ENCODE measurements at places on chromosomes 11 and 22.

DNA sequence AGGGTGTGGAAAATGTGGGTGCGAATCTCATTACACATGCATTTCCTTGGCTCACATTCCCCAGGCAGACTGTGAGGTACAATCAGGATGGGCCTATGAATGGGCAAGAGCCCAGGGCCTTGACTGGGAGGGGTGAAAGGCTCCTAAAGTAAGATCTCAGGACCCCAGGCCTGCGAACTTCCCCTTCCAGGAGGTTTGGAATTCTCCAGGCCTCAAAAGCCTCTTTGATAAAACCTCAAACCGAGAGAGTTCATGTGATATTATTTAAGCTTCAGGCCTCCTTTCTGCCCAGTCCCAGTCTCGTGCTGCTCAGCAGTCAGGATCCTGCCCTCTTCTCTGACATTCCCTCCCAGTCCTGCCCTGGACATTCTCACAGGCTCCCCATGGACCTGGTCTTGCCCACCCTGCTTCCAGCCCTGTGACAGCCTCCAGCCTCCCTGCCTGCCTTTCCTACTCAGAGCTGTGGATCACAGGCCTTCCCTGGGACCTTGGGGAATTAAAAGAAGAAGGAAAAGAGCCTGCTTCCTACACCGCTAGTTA is 37.3 kb upstream of the TEAD1 start:
- DNase-seq, result no peak

- DNase-seq, result no peak
These were observed 976 bp downstream of the DEPDC7 start for GRCh38 chr11:33016654-33017053.

GRCh38 chr22:41288245-41288946 is 2.4 kb upstream of the RANGAP1 start:
- no peak for DNase-seq

GRCh38 chr11:87431392-87431791 is 393.7 kb downstream of the TMEM135 start:
- no peak for DNase-seq

- DNase-seq, result no peak
These were observed 14.3 kb upstream of the ACCSL start for GRCh38 chr11:44033411-44033850.

DNA sequence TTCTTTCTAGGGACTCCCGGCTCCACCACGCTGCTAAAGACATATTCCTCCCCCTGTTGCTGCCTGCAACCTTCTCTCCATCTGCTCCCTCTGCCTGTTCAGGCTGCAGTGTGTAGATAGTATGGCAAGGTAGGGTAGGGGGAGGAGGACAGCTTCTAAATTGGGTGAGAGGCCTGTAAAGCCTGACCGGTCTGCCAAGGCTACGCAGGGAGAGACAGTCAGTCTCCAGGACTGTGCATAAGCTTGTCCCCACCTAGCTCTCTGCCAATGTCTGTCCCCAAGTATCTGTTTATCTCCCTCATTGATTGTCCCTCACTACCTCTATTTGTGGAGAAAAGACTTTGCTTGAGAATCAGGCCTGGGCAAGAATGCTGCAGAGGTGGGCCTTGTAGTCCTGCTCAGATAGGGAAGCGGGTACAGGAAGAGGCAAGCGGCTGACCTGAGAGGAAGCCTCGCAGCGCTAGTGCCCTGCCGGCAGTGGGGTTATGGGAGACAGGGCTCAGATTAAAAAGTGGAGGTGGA is 871 bp upstream of the SEZ6L start:
- DNase-seq, result peak; percentile 83

DNA sequence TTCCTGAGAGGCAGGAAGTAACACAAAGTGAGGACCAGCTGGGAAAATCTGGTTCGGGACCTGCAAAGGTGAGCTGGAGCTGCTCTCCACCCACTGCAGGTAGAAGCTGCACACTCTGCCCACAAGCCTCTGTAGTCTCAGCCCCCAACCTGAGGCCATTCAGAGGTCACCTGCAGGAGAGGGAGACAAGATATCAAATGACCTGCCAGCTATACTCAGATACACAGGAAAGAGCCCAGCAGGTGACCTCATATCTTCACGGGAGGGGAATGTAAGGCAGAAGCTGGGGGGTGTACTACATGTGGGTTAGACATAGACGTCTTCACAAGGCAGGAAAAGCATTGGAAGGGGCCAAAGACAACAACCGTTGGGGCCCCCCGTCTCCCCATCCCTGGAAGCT is 86.1 kb downstream of the APIP start:
- DNase-seq, result no peak

DNA sequence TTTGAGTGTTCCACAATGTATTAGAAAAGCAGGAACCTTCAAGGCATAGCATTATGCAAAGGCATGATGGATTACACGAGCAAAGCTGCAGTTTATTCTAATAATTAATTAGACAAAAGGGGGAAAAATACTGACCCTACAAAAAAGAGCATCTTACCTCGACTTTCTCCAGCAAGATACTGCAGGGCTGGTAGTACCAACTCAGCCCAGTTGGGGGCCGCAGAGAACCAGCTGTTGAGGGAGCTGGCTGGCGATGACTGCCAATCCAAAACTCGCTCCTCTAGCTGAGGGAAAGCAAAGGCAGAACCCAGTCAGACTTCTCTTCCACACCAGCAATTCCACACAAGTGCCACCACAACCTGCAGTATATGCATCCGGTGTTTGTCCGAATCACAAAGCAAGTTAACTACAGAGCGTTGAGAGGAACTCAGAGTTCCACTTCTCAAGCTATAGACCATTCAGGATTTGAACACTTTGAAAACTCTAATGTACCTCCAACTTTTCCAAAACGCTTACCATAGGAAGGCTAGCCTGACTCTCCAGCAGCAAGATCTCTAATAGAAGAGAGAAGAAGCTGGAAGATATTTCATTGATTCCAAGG is 13.7 kb downstream of the NFRKB start:
- peak; percentile 1 for DNase-seq

- no peak for DNase-seq
These were observed 26.1 kb upstream of the CTSC start for GRCh38 chr11:88363648-88364065.

DNA sequence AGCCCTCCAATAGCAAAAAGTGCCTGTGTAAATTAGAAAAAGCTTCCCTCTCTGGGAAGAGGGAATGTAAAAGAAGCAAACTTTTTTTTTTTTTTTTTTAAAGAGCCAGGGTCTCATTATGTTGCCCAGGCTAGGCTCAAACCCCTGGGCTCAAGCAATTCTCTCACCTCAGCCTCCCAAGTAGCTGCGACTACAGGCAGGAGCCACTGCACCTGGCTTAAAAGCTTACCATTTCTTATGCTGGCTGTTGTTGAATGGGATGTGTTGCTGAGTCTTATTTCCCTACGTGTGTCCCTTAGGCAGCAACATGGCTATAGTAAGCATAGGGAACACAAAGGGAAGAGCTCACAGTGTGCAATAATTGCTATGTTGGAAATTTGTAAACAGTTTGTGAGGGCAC is 225.5 kb upstream of the CCDC90B start:
- DNase-seq, result no peak

DNA sequence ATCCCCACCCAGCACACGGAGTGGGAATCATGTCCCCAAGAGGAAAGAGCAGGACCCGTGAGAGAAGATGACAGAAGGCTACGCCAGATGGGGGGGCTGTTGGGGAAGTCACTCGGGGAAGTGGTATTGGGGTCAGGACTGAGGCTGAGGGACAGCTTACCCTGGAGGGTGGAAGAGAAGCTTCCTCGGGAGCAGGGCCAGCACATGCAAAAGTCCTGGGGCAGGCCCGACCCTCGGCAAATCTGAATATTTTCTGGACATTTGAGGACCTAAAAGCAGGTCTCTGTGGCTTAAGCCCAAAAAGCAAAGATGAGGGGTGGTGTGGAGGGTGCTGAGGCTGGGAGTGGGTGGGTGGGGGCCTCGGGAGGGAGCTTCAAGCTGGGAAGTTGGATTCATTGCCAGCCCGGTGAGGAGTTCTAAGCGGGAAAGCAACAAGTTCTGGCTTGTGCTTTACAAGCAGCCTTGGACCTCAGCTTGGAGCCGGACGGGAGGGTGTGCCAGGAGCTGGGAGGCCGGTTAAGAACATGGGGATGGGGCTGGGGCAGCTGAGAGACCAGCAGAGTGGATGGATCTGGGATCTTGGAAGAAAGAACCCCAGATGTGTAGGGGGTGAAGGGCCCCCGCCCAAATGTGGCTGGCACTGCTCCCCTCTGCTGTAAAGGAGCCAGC is 34.9 kb downstream of the GRAMD4 start:
- no peak for DNase-seq

DNA sequence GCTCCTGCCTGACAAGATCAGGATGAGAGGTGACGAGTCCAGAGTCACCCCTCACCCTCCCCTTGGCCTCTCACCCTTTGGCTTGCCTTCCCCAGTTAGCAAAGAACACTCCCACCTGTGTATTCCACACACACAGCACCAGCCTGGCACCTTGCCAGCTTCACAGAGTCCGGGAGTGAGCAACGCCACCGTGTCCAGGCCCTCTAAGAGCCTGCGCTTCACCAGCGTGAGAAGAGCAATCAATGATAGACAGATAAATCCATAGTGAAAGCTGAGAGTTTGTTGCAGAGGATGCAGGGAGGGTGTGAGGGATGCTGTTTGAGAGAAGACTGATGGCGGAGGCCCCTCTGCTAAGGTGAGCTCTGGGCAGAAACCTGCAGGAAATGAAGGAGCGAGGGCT is 404.5 kb downstream of the LARGE1 start:
- DNase-seq, result peak; percentile 22

DNA sequence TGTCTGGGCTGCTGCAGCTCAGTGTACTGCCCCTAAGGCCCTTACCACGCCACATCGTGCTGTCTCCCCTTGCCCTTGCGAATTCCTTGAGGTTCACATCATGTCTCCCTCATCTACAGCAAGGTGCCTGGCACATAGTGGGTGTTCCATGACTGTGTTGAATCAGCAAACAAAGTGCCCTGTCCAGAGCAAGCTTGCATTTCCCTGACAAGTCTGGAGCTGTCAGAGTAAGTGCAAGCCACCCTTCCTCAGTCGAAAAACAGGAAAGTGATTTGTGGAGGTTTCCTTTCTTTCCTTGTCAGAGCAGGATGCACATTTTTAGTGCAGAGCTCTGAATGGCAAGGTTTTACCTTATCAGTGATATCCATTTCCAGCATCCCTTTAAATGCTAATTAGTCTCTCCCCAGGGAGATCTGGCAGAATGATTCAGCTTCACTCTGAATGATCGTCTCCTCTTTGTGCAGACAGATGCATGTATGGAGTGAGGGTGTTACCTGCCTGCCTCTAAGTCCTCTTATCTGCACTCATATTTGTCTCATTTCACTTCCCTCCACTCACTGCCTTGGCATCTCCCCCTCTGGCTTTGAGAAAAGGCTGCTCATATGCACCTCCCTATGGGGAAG is 331.2 kb downstream of the TMEM135 start:
- no peak for DNase-seq

GRCh38 chr11:124934862-124935547 is 842 bp downstream of the HEPACAM start:
- no peak for DNase-seq

- no peak for DNase-seq
These were observed 57.9 kb upstream of the ANGPTL5 start for GRCh38 chr11:101974255-101974654.

DNA sequence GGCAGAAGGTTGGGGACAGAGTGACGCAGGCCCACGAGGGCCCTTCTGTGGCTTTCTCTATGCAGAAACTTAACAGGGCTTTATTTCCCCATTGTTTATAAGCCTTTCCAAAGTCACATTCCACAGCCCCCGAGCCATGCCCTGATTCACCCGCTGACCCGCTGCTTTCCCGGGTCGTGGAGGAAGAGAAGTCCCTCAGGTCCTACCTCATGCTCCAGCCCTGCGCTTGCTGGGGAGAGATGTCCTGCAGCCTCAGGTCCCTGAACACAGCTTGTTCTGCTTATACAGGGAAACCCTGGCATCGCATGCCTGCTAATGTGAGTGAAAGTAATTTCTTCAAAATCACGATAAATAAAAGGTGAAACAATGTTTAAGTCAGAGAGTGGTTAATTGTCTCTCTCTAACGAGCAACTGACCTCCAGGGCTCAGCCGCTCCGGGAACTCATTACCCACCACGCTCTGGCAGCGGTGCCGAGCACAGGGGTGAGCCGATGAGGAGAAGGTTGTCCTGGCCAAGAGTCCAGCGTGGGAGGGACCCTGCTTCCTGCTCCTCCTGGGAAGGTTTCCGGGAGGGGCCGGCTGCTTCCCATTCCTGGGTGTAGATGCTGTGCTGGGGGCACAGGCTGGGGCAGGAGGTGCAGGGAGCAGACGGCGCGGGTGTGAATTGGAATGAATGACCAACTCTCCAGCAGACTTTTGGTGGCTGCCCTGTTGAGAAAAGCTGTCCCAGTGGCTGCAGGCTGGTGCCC is 595.2 kb downstream of the BRD1 start:
- DNase-seq, result no peak

DNA sequence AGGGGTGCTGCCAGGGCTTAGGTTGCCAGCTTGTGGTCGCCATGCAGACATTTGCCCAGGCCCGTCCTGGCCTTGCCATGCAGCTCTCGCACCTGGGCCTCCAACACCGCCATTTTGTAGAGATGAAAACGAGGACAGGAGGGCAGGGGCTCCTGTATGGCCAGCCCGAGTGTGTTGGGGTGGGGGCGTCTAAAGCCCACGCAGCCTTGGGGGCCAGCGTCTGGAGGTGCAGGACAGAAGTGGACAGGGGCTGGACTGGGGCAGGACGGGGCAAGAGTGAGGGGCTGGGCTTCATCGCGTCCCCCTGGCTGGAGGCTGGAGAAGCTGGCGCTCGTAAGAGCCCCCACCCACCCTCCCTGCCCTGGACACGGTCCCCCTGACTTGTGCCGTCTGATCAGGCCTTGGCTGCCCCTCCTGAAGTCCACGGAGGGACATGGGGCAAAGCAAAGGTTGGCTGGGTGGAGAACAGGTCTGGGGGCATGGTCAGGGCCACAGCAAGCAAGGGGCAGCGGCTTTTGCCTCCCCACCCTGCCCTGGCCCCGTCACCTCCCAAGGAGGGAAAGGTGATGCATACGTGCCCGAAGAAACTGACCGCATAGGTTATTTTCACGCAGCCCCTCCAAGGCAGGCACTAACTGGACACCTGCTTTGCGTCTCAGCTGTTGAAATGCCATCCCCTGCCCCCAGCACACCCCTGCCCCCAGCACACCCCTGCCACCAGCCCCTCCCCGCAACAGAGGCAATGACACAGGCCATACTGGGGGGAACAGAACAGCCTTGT is 815 bp downstream of the TNNT3 start:
- no peak for DNase-seq

DNA sequence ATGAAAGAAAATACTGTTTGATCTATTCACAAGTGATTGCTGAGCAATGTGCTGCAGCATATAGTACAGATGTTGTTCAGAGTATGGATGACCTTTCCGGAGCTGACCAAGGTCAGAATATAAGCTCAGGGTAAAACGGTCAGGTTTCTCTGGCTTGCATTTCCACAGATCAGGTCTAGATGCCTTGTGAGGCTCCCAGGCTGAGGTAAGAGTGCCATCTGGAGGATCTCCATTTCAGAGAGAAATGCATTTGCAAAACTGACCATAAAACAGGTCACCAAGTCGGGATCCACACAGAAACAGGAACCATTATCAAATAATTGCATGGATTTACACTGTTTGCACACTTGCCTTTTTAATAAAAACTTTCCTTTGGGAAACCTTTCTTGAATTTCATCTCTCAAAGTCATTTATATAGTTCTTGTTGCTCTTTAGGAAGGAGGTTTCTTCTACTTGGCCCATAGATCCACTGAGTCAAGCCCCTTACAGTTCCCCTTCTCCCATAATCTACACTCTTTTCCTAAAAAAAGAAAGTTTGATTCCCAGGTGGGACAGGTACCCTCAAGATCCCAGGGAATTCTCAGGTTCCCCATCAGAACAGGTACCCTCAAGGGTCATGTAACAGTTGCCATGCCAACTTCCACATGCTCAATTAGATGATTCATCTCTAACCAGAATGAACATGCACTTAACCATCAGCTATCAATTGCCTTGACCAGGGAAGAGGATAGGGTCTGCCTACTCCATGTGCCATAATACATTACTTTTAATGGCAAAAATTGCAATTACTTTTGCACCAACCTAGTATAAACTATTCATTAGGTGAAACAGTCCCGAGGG is 25.0 kb upstream of the TMPRSS5 start:
- DNase-seq, result peak; percentile 74

Measured in NCI-H1092 treated with DMSO at 0.1 percent for 48 hours (cell line).